ENCODE measurements at places on chromosomes 13 and 19. TPM values are rescaled to one million over a fixed set of nuclear protein-coding genes. Genes with fewer than 3 reads are reported as not detected.

Gene WDR62
- 29.6 TPM for total RNA-seq

GRCh38 chr13:47139519-47139918, 242.7 kb upstream of the HTR2A start:
- DNase-seq = no peak

GRCh38 chr13:30142486-30143211, 164.7 kb downstream of the KATNAL1 start:
- peak; percentile 64 for DNase-seq

GRCh38 chr19:45130888-45131615, 29.7 kb downstream of the NKPD1 start:
- peak; percentile 83 for DNase-seq

- DNase-seq = no peak
Observed at GRCh38 chr13:67013709-67014108, 216.4 kb downstream of the PCDH9 start.

Data from Calu3 (cell line).